ENCODE measurements at places on chromosomes 2 and 18.

- no peak for DNase-seq
These were observed 984 bp downstream of the TCF23 start for GRCh38 chr2:27149570-27150405.

GRCh38 chr2:137870682-137871081 is 93.6 kb upstream of the HNMT start:
- no peak for DNase-seq

DNA sequence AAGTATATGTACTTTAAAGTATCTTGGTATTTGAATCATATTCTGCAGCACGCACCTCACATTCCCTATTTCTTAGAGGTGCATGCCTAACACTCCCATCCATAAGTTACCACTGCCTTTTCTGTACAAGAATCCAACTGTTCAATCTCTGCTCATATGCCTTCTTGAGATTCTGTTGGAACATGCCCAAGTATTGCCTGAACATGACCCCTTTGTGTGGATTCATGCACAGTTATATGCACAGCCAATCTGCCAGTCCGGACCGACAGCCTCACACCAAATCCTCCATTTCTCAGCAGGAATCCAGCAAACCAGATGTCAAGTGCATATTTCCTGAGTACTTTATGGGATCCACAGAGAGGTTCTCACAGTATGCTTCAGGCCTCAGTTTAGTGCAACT is 222.0 kb downstream of the TMEM182 start:
- no peak for DNase-seq

- no peak for DNase-seq
These were observed 146.5 kb downstream of the GLI2 start for GRCh38 chr2:120881981-120882788.

DNA sequence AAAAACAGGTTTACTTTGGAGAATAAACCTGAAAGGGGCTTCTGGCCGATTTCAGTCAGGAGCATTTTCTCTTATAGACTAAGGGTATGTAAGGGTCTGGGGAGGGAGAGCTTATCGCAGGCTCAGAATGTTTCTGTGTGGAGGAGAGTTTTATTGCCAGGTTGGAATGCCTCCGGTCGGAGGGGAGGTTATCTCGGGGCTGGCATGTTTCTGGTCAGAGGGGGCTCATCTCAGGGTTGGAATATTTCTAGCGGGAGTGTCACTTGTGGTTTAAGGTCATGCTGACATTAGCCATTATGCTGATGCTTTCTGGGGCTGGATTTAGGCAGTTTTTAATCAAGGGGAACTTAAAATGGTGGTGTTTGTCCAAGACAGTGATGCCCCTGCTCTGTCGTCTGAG is 333.6 kb downstream of the METTL4 start:
- no peak for DNase-seq

DNA sequence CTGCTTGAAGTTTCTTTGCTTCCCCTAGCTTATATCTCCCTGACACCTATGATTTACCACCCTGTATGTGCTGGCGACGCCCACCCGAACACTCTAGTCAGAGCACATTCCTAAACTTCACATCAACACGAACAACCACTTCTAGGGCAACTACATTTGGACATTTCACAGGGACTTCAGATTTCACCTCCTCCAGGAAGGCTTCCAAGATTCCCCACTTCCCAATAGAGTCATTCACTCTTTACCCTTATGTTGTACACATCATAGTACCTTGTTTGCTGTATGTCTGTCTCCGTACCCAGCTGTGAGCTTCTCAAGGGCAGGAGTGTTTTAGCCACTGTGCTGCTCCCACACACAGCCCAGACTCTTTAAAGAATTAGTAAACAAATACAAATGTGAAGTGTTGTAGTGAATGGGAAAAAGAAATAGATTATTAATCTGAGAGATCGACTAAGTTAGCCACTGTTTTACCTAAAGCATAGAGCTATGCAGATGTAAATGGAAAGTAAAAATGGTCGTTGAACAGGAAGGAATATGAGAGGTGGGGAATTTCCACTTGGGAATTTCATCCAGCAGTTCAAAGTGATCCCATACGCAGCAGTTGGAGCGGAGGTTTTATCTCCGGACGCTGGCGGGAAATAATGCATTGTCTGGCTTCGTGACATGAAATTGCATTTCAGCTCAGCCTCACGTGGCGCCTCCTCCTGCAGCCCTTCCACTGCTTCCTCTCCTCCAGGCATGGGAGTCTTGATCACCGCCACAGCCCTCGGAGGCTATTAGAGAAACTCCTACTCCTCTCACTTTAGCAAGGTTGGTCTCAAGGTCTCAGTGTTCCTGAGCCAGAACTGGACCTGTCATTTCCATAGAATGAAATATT is 233.4 kb upstream of the COPS8 start:
- no peak for DNase-seq

GRCh38 chr2:238640486-238640885 is 207.4 kb upstream of the TWIST2 start:
- no peak for DNase-seq

GRCh38 chr2:238425979-238426567 is 654 bp upstream of the ASB1 start:
- peak; percentile 3 for DNase-seq

- no peak for DNase-seq
These were observed 64.5 kb downstream of the CELF4 start for GRCh38 chr18:37501136-37501535.

GRCh38 chr18:49017813-49018553 is 67.2 kb upstream of the SMAD7 start:
- DNase-seq: no peak

- DNase-seq: no peak
These were observed 427.9 kb downstream of the PLCL1 start for GRCh38 chr2:198232281-198232680.

Measured in naive B cell (primary cell).